ENCODE measurements at places on chromosomes 1 and 21. TPM values are rescaled to one million over a fixed set of nuclear protein-coding genes. Genes with fewer than 3 reads are reported as not detected.

TMEM9 gene
- 27.2 TPM for total RNA-seq

RHBG gene
- total RNA-seq: not detected

EPHX1 gene
- 2.5 TPM for total RNA-seq

MROH7 gene
- 0.16 TPM for total RNA-seq

NKAIN1 gene
- not detected for total RNA-seq

GRCh38 chr1:167463875-167464575 is 54.3 kb downstream of the CD247 start:
- no peaks in the 10 kb centered on the region for H3K27me3 ChIP-seq
- peak overlapping the region; percentile 70 for H3K27ac ChIP-seq
- no peak for DNase-seq
- H3K4me1 ChIP-seq: peaks cover 93% of the 10 kb centered on the region

DNA sequence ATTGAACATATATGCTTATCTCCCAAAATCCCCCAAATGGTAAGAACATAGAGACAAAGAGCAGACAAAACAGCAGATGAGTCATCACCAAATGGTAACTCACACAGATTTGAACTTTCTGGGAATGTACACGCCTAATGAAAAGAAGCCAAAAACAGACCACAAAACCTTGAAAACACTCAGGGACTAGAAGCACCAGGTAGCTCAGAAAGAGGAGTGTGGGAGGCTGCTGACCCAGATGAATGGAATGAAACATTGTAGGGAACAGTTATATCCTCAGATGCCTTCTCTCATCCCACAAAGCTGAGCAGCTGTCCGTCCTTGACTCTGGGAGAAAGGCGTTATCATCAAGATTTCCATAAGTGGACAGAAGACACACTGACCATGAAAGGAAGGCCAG is 307.0 kb upstream of the USP25 start:
- no peak overlapping the region for H3K27ac ChIP-seq
- DNase-seq: no peak
- H3K4me1 ChIP-seq: peaks cover 27% of the 10 kb centered on the region
- H3K4me3 ChIP-seq: no peak overlapping the region

- H3K4me3 ChIP-seq: no peak overlapping the region
- no peak for DNase-seq
- H3K4me1 ChIP-seq: no peaks in the 10 kb centered on the region
- H3K27me3 ChIP-seq: no peaks in the 10 kb centered on the region
- H3K36me3 ChIP-seq: peaks cover 11% of the 10 kb centered on the region
Measured at GRCh38 chr1:233034836-233035235, 84.4 kb downstream of the NTPCR start.

DNA sequence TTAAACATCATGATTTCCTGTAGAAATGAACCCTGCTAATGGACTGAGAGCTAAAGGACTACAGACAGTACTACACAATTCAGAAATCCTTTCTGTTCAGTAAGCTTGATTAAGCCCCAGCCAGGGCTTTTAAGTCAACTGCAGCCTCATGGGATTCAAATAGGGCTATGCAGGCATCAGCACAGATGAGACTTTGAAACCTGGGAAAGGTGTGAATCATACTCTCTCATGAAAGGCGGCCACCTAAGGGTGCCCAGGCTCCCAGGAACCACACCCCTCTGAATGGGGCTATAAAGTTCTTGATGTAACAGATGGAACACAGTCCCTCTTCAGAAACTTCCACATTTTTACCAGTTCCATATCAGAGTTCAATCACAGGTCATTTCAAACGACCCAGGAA is 7.6 kb downstream of the SIPA1L2 start:
- no peaks in the 10 kb centered on the region for H3K36me3 ChIP-seq
- H3K27me3 ChIP-seq: no peaks in the 10 kb centered on the region
- no peak overlapping the region for H3K4me3 ChIP-seq
- no peak overlapping the region for H3K27ac ChIP-seq

DNA sequence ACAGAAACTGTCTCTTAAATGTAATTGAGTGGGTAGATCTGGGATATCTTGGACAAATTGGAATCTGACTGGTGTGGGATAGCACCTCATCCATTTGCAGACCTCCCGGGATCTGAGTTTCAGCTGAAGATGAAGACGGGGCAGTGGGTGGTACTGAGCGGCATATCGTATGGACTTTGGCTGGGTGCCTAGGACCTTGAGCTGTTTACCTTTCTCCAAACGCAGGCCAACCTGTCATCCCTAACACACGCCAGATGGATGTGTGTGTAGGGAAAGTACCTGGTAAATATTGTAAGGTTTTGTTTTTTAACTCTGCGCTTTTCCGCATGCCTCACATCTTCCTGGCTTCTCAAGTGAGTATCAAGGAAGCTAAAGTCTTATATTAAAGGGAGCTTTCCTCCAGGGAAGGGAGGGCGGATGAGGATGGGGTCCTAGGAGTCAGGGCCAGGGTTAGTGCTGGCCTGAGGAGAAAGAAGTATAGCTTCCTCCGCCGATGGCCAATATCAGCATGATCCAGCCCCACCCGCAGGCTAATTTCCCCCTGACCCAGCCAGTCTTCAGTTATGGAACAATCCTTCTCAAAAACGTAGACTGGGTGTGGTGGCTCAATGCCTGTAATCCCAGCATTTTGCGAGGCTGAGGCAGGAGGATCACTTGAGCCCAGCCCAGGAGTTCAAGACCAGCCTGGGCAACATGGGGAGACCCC is 26.2 kb downstream of the ATP8B2 start:
- no peak overlapping the region for H3K27ac ChIP-seq
- peaks cover 38% of the 10 kb centered on the region for H3K4me1 ChIP-seq
- no peak overlapping the region for H3K4me3 ChIP-seq

DNA sequence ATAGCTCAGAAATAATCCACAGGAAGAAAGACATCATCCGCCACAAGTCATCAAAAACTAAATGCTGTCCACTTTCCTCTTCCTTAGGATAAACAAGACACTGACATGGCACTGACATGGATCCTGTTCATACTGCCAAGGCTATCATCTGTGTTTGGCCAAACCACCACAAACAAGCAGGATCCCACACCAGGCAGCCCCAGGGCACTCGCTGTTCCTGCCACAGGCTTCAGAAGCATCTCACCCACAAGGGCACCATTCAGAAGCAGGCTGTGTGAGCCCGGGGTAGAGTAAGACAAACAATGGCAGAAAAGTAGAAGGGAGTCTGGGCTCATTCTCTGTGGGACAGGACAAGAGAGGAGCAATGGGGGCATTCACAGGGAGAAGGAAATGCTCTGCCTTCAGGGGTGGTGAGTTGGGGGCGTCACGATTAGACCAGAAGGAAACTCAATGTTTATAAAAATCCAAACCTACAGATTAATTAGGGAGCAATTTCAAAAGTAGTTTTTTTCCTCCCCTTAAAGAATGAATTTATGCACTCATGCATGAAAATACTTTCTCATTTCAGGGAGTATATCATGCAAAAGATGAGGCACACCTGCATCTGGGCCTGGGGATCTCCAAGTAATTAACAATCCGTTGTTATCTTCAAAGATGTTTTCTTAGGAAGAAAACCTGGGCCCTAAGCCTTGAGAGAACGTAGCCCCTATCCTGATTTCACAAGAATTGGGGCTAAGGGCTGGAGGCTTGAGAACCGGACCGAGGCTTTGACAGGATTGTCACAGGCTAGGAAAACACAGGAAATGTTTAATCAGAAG is 43.3 kb upstream of the ATP1A1 start:
- peaks cover 58% of the 10 kb centered on the region for H3K4me1 ChIP-seq
- no peak for DNase-seq
- no peak overlapping the region for H3K27ac ChIP-seq

GRCh38 chr1:157176591-157177121 is 38.5 kb upstream of the ETV3 start:
- H3K36me3 ChIP-seq: no peaks in the 10 kb centered on the region
- H3K4me1 ChIP-seq: no peaks in the 10 kb centered on the region
- H3K27me3 ChIP-seq: peaks cover 13% of the 10 kb centered on the region
- H3K27ac ChIP-seq: no peak overlapping the region

DNA sequence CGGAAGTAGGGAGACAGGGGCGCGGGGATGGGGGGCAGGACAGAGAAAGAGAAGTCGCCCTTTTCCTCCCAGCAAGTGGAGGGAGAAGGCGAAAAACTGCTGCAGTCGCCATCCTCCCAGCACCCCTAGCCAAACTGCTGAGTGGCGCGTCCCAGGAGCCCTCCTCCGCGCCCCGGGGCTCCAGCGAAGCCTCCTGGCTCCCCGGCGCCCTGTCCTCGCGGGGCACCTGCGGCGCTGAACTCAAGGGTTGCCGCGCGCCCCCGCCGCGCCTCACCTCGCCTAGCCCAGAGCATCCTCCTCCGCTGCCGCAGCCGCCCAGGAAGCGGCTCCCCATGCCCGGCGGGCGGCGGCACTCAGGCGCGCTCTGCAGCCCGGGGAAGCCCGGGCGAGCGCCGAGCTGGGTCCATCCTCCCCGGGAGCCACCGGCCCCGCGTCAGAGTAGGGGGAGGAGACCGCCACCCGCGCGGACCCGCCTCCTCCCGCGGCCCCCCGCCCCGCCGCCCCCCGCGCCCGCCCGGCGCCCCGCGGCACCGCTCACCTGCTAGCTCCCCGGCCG is at the start of gene DAB1:
DAB1 (minus strand) TSS at position 405 of the 556 bp plus-strand sequence. CDS start 133,030 bp downstream, outside the sequence.
- DNase-seq: peak; percentile 33
- H3K4me3 ChIP-seq: peak within 1 kb of the TSS; percentile 15
- H3K4me1 ChIP-seq: peaks cover 5% of the 10 kb centered on the region
- no peaks in the 10 kb centered on the region for H3K36me3 ChIP-seq
- H3K27ac ChIP-seq: no peak within 1 kb of the TSS
- H3K27me3 ChIP-seq: peaks cover 59% of the 10 kb centered on the region

DNA sequence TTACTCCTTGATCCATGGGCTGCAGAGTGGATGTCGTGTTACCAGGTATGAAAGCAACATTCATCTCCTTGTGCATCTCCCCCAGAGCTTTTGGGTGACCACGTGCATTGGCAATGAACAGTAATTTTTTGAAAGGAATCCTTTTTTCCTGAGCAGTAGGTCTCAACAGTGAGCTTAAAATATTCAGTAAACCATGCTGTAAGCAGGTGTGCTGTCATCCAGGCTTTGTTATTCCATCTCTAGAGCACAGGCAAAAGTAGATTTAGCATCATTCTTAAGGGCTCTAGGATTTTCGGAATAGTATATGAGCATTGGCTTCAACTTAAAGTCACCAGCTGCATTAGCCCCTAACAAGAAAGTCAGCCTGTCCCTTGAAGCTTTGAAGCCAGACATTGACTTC is 27.3 kb downstream of the AGPAT3 start:
- no peaks in the 10 kb centered on the region for H3K27me3 ChIP-seq
- H3K27ac ChIP-seq: no peak overlapping the region
- H3K4me1 ChIP-seq: peaks cover 50% of the 10 kb centered on the region
- no peak overlapping the region for H3K4me3 ChIP-seq
- DNase-seq: no peak

GRCh38 chr1:100834777-100835660 is 59.6 kb downstream of the EXTL2 start:
- no peak overlapping the region for H3K27ac ChIP-seq
- no peak overlapping the region for H3K4me3 ChIP-seq
- no peak for DNase-seq
- H3K4me1 ChIP-seq: no peaks in the 10 kb centered on the region
- no peaks in the 10 kb centered on the region for H3K36me3 ChIP-seq

DNA sequence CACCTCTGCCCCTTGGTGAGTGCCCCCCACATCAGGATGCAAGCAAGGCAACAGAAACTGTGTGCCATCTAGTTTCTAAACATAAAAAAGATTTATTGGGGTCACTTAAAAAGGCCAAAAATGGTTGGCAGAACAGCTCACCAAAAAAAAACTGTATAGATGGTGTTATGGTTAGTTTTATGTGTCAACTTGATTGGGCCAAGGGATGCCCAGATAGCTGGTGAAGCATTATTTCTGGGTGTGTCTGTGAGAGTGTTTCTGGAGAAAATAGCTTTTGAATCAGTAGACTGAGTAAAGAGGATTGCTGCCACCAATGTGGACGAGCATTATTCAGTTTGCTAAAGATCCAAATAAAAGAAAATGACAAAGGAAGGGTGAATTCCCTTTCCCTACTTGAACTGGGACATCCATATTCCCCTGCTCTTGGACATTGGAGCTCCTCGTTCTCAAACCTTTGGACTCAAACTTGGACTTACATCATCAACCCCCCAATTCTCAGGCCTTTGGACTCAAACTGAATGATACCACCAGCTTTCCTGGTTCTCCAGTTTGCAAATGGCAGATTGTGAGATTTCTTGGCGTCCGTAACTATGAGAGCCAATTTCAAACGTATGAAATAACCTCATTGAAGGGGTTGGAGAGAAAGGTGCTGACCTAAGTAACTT is 16.9 kb downstream of the CAPN9 start:
- H3K27ac ChIP-seq: no peak overlapping the region
- H3K4me3 ChIP-seq: no peak overlapping the region
- no peaks in the 10 kb centered on the region for H3K4me1 ChIP-seq
- H3K27me3 ChIP-seq: peaks cover 14% of the 10 kb centered on the region

DNA sequence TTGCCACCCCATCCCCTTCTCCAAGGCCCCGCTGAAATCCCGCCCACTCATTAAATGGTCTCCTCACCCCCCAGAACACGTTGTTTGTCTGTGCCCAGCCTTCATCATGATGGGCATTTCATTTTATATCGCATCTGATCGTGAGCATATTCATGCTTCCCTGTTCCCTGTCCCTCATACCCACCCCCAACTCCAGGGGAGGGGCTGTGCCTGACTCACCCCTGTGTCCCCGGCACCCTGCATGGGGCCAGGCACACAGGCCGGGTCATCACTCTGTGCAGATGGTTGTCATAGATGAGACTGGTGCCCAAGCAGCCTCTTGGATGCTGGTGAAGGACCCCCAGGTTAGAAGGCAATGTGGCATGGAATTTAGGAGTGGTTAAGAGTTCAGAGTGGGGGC is 11.0 kb downstream of the CAMK2N1 start:
- H3K27me3 ChIP-seq: peaks cover 62% of the 10 kb centered on the region
- no peaks in the 10 kb centered on the region for H3K36me3 ChIP-seq

GRCh38 chr1:112358798-112359408 is 37.1 kb upstream of the CTTNBP2NL start:
- peak; percentile 67 for DNase-seq
- H3K4me3 ChIP-seq: no peak overlapping the region
- H3K36me3 ChIP-seq: no peaks in the 10 kb centered on the region
- H3K27ac ChIP-seq: no peak overlapping the region
- no peaks in the 10 kb centered on the region for H3K4me1 ChIP-seq

Measured in activated CD4-positive, alpha-beta T cell treated with anti-CD3 and anti-CD28 coated beads for 36 hours (primary cell).